Stimulated activated CD8-positive, alpha-beta memory T cell treated with anti-CD3 and anti-CD28 coated beads, Interleukin-4, amount 100 ng/mL, for 1 hour (primary cell): ENCODE measurements at places on chromosomes 1 and 21.

DNA sequence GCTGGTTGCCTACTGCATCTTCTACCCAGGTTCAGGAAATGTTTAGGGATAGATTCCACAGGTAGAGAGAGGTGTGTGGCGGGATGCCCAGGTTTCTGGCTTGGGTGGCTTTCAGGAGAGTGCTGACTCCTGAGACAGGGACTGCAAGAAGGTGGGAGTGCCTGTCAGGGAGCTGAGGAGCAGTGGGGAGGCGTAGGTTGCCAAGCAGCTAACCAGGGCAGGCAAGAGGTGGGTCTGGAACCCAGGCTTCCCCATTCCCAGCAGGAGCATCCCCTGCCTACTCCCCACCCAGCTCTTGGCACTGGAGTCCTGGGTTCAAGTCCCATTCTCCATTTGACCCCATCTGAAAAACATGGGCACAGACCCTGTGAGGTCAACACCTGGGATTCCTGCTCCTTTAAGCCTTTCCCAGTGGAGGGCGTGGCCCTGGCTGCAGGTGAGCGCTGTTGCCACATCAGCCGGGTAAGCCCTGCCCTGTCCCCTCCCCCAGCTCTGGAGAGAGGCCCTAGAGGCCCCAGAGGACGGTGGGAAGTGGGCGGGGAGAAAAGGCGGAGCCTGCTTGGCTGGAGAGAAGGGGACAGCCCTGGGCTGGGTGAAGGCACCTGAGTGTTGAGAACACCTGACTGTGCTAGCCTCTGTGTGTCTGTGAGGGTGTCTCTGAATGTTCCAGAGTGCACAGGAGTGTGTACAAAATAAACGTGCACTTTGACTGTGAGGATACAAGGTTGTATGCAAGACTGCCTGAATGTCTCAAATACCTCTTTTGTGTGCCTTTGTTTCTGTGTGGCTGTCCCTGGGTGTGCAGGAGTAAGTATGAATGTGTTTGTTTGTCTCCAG is 14.0 kb upstream of the SYNC start:
- no peak for DNase-seq

GRCh38 chr1:30407865-30408580 is 315.4 kb downstream of the MATN1 start:
- DNase-seq = no peak

GRCh38 chr1:98058676-98059075 is 137.8 kb upstream of the DPYD start:
- no peak for DNase-seq

GRCh38 chr1:54953846-54954245 is 26.6 kb upstream of the TMEM61 start:
- DNase-seq = no peak

DNA sequence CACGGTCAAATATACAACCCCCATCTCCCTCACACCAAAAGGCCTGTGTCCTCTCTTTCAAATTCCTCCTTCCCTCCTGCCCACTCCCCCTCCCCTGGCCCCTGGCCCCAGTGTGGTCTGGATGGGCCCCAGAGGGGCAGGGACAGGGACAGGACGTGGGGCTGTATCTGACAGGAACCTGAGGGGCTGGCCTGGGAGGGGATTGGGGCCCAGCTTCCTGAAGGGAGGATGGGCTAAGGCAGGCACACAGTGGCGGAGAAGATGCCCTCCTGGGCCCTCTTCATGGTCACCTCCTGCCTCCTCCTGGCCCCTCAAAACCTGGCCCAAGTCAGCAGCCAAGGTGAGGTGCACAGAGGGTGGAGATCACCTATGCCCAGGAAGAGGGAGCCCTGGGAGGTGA is at the start of gene MPL:
Gene MPL (plus strand): TSS at position 231 of the 400 bp plus-strand sequence. CDS start 31 bp downstream, at position 262.
- no peak for DNase-seq

GRCh38 chr1:168136709-168137514 is at the start of gene GPR161:
GPR161 (minus strand) TSS chr1:168136930; CDS start chr1:168104850, 32,080 bp downstream.
- DNase-seq = no peak

- DNase-seq = no peak
Observed at GRCh38 chr1:184836934-184837895, 82.6 kb upstream of the EDEM3 start.

GRCh38 chr1:3056641-3057040 is 12.4 kb upstream of the PRDM16 start:
- no peak for DNase-seq

- DNase-seq = no peak
Observed at GRCh38 chr1:13587256-13588030, 3.8 kb downstream of the PDPN start.

DNA sequence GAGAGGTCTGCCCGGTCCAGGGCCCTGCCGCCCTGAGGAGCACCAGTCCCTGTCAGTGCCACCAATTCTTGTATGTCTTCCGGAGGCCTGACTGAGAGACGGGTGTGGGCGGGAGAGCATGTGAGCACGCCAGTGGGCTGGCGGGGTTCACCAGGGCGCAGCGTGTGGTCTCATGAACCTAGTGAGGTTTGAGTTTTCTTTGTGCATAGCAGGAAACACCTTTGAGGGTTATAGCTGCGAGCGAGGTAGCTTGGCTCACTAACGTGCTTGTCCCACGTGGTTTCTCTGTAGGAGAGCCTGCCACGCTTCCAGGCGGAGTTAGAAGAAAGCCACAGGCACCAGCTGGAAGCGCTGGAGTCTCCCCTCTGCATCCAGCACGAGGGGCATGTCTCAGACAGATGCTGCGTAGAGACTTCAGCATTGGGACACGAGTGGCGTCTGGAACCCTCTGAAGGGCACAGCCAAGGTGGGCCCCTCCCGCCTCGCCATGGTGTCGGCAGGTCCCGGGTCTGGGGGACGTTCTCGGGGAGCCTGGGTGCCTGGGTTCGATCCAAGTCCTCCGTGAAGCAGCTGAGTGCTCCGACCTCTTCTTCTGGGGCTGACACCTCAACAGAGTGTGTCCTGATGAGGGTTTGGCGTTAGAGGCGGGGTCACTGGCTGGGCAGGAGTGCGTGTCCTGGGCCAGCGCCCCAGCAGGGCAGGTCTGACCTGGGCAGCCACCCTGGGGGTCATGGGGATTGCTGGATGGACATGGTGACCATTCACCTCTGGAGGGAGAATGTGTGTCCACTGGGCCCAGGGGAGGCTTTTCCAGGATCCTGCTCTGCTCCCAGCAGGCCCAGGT is 31.4 kb downstream of the PCNT start:
- DNase-seq = no peak

DNA sequence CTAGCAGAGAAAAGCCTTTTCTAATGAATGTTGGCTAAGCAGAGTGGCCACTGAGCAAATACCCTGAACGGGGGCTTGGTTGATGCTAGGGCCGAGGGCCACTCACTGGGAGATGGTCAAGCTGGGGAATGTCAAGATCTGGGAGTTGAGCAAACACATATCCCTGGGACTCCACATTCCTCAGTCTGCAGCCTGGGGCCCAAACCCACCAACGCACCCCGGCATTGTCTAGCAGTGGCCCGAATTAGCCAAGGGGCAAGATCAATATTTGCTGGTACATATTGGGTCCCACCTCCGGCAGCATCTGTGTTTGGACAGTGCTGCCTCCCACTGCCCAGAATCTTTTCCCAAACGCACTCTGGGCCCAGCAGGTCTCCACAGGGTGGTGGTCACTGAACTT is 144.1 kb downstream of the TRABD2B start:
- no peak for DNase-seq

- DNase-seq = no peak
Observed at GRCh38 chr1:178513278-178513983, 522 bp downstream of the TEX35 start.

GRCh38 chr1:193697115-193697762 is 510.8 kb upstream of the B3GALT2 start:
- no peak for DNase-seq

GRCh38 chr1:183310753-183311479 is 107.3 kb downstream of the NMNAT2 start:
- DNase-seq = no peak

DNA sequence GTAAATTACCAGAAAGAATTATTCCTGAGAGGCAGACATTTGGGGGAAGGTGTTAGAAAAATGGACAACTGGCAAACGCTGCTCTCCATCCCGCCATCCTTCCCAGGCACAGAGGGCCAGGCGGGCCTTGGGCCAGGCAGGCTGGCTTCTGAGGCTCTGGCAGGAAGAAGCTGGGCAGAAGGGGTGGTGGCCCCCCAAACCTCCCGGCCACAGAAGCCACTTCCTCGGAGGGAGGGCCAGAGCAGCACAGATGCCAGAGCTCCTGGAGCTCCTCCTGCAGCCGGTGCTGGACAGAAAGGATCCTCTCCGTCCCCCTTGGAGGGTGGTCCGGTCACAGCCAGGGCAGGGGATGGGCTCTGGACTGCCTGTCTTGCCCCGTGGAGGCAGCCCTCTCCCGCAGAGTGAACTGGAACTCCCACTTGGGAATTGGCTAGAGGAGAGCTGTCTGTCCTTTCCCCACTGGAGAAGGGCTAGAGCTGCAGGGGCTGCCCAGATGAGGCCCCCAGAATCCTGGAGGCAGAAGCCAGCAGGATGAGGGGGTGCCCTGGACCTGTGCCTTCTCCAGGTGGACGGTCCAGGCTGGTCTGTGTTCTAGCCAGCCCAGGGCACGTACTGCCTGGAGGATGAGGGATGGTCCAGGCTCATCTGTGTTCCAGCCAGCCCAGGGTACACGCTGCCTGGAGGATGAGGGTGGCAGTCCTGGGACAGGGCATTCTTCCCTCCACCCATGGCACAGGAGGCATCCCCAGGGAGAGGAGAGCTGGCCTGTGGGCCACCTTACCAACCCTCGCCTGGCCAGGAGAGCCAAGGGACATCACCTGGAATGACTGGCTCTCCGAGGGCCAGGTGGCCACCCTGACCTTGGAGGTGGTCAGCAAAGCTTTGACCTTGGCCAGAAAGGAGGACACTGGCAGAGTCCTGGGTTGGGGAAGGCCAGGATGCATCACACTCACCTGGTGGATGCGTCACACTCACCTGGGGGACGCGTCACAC is 47.4 kb upstream of the ACTRT2 start:
- DNase-seq = no peak

DNA sequence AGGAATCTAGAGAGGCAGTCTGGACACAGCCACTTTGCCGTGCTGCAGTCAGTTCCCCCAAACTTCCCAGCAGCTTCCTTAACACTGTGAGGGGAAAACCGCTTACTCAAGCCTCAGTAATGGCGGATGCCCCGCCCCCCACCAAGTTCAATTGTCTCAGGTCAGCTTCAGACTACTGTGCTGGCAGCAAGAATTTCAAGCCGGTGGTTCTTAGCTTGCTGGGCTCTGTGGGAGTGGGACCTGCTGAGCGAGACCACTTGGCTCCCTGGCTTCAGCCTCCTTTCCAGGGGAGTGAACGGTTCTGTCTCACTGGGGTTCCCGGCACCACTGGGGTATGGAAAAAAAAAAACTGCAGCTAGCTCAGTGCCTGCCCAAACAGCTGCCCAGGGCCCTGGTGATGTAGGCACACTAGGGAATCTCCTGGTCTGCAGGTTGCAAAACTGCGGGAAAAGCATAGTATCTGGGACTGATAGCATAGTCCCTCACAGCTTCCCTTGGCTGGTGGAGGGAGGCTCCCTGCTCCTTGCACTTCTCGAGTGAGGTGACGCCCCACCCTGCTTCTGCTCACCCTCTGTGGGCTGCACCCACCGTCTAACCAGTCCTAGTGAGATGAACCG is 23.7 kb upstream of the HFM1 start:
- DNase-seq = no peak

- no peak for DNase-seq
Observed at GRCh38 chr1:232851532-232851931, 46.3 kb downstream of the MAP10 start.

DNA sequence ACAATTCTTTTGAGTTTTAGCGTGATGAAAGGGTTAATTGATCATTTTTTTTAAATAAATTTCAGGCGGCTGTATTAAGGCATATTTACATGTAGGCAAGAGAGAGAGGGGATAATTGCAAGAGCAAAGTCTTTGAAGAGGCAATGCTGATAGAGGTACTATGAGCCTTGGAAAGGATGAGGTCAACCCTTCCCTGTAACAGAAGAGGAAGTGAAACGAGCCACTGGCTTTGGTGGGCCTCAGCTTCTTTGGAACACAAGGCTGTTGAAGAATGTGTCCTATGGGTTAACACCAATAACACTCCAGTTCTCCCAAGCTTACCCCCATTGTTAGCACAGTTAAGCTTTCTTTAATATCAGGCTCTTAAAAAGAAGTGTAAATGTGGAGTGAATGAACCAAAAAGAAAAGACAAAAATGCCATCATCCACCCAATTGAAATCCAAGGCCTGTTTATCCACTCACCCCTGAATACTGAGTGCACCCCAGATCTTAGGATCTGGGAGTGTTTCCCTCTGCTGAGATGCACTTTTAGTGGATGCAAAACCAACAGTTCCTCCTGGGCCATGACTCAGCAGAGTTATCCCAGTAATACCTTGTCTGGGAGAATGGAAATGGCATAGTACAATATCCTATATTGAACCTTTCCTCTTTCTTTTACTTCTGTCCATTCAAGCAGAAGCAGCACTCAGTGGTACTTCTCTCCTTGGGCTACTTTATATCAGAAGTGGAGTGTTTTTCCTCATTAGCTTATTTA is 216.4 kb downstream of the SLC44A5 start:
- DNase-seq = no peak

GRCh38 chr1:244065063-244065793 is 14.1 kb downstream of the ZBTB18 start:
- DNase-seq = no peak

- DNase-seq = no peak
Observed at GRCh38 chr1:226433341-226433720, 25.4 kb upstream of the PARP1 start.

GRCh38 chr1:94715321-94715720 is 104.8 kb upstream of the SLC44A3 start:
- no peak for DNase-seq

DNA sequence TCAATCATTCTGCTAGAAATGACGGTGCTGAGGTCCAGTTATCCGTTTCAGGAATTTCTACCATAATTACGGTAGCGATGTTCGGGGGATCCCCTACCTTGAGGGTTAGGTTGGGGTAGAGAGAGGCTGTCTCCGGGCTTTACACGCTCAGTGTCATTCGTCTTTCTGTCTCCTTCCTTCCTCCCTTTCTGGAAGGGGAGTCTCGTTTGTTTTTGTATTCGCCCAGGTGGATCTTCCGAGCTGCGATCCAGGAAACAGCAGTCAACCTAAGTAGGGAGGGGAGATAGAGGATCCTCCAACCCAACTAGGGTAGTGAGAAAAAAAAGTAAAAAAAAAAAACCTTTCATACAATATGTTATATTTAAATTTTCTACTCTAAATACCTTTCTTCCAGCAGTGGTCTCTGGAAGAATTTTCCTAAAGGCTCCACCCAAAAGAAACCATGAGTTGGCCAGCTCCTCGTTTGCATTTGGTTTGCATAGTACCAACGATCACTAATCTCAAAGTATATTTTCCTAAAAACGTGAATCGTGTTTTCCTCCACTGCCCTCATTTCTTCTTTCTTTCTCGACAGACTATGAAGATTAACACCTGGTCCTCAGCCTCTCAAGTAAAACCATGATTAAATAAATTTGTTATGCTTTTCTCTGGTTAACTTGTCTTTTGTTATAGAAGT is 611 bp upstream of the PIK3C2B start:
- DNase-seq = no peak
